Suprapubic skin (tissue), 4 donors: ENCODE measurements at places on chromosomes 16 and 17. TPM values are rescaled to one million over a fixed set of nuclear protein-coding genes. Genes with fewer than 3 reads are reported as not detected.
A peak's percentile ranks its signal among the peaks of the same experiment; 100 is the strongest.

Gene MPP3
- total RNA-seq: 5.7 TPM

Gene ARHGAP44
- total RNA-seq: 4.8 TPM

Gene CCDC154
- total RNA-seq: 3.5 TPM

Gene SLC25A19
- total RNA-seq: 10.7 TPM

Gene CCL16
- not detected for total RNA-seq

Gene CACNG1
- total RNA-seq: not detected

DNA sequence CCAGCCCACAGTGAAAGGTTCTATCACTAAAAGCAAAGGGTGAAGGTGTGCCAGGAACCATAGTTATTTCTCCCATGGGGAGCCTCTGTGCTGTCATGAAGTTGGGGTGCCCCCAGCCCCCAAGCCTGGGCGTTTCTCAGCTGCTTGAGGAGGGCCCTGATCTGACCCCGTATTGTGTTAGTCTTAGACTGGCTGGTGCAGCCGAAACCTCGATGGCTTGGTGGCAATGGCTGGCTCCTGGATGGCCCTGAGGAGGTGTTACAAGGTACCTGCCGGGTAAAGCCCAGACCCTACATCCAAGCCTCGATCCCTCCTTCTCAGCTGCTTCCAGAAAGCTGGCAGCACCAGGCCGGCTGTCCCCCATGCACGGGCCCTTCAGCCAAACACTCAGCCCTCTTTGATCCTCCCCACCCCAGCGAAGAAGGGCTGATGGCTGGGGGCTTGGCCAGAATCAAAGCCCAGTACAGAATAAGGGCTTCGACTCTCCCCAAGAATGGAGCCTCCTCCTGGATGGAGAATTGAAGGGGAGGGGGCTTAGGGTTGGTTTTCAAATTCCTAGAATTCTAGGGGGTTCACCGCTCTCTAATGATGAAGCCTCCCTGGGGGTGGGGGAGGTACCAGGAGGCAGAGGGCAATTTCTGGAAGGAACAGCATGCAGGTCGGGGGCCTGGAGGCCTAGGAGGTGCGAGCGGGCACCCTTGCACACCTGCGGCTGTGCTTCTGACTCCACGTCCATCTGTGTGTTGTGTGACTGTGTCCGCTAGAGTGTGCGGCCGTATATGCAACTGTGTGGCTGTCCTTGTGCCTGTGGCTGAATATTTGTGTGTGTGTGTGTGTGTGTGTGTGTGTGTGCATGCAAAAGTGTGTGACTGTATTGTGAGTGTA lies 23.7 kb downstream of the WFDC1 start:
- no peaks in the 10 kb centered on the region for H3K36me3 ChIP-seq
- H3K27me3 ChIP-seq: peaks cover 6% of the 10 kb centered on the region
- DNase-seq: no peak

DNA sequence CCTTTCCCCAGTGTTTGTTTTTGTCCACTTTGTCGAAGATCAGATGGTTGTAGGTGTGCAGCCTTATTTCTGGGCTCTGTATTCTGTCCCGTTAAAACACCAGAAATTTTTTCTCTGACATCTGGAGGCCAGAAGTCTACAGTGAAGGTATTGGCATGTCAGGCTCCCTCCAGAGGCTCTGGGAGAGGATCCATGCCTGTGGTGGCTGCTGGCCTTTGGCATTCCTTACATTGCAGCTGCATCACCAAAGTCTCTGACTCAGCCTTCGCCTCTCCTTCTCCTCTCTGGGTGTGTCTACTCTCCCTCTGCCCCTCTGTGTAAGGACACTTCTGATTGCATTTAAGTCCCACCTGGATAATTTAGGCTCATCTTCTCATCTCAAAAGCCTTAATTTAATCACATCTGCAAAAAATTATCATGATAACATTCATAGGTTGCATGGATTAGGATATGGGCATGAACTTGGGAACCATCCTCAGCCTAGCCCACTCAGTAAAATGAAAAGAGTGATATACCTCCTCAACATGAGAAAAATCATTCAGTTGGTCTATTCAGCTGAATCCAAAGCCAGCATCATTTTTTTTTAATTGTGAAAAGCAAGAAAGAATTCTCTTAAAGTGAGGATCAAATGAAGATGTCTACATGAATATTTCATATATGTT lies 78.0 kb downstream of the MAP2K6 start:
- no peak overlapping the region for H3K4me3 ChIP-seq
- peaks cover 4% of the 10 kb centered on the region for H3K4me1 ChIP-seq
- no peak for DNase-seq
- no peaks in the 10 kb centered on the region for H3K27me3 ChIP-seq
- no peaks in the 10 kb centered on the region for H3K36me3 ChIP-seq
- H3K27ac ChIP-seq: no peak overlapping the region

DNA sequence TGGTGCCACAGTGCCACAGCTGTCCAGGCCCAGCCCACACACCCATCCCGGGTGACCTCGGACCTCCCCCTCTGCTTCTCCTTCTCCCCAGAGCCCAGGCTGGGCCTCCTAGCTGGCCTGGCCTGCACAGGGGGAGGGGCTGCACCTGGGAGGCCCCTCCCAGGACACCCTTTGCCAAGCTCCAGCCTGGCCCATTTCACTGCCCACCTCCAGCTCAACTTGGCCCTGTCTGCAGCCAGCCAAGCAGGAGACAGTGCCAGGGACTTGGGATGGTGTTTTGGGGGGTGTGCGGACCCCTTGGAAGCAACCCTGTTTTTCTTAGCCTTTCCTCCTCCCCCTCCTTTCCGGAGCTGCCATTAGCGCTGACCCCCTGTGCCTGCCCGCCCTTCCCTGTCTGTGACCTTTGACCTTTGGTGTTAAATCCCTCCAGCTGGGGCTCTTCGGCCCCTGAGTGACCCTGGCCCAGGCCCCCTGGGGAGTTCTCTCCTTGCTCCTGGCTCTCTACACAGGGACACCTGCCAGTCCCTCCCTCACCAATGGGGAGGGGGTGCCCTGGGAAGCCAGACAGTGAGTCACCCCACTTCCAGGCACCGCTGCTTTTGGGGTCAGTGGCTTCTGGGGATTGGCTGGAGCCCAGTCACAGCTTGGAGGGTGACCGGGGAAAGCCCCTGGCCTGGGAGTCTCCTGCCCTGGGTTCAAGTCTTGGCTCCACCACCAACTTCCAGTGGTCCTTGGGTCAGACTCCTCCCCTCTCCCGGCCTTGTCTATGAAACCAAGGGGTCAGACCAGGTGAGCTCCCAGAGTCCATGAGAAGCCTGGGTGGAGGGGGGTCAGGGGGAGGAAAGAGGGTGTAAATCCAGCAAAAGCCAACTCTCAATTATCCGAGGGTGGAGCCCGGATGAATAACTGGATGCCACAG lies 1.9 kb downstream of the GLIS2 start:
- peaks cover 72% of the 10 kb centered on the region for H3K4me1 ChIP-seq
- H3K4me3 ChIP-seq: peak overlapping the region; percentile 81
- H3K36me3 ChIP-seq: no peaks in the 10 kb centered on the region
- H3K27me3 ChIP-seq: peaks cover 8% of the 10 kb centered on the region
- no peak for DNase-seq

GRCh38 chr17:66514227-66514806 lies 211.9 kb downstream of the PRKCA start:
- no peaks in the 10 kb centered on the region for H3K27me3 ChIP-seq
- H3K4me3 ChIP-seq: no peak overlapping the region
- no peak for DNase-seq
- H3K36me3 ChIP-seq: no peaks in the 10 kb centered on the region
- peaks cover 2% of the 10 kb centered on the region for H3K4me1 ChIP-seq

DNA sequence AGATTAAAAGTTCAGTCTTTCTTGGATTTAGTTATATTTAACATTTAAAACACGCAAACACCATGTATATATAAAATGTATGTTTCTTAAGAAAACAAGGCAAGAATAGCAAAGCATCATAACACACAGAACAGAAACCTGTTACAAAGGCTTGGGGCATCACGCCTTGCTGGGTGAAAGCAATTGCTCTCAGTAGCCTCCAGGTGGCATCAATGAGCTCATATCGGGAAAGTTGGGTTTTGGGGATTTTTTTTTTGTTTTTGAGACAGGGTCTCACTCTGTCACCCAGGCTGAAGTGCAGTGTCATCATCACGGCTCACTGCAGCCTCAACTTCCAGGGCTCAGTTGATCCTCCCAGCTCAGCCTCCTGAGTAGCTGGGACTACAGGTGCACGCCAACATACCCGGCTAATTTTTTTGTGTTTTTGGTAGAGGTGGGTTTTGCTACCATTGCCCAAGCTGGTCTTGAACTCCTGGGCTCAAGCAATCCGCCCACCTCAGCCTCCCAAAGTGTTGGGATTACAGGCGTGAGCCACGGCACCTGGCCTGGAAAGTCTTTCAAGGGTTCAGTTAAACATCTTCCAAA lies 56.9 kb downstream of the CYB5D2 start:
- no peak overlapping the region for H3K27ac ChIP-seq
- no peaks in the 10 kb centered on the region for H3K27me3 ChIP-seq
- no peak overlapping the region for H3K4me3 ChIP-seq
- H3K4me1 ChIP-seq: peaks cover 8% of the 10 kb centered on the region

GRCh38 chr17:47763913-47764582 lies 31.0 kb downstream of the TBX21 start:
- H3K27me3 ChIP-seq: no peaks in the 10 kb centered on the region
- no peak overlapping the region for H3K27ac ChIP-seq
- no peaks in the 10 kb centered on the region for H3K36me3 ChIP-seq
- no peaks in the 10 kb centered on the region for H3K4me1 ChIP-seq
- no peak for DNase-seq

DNA sequence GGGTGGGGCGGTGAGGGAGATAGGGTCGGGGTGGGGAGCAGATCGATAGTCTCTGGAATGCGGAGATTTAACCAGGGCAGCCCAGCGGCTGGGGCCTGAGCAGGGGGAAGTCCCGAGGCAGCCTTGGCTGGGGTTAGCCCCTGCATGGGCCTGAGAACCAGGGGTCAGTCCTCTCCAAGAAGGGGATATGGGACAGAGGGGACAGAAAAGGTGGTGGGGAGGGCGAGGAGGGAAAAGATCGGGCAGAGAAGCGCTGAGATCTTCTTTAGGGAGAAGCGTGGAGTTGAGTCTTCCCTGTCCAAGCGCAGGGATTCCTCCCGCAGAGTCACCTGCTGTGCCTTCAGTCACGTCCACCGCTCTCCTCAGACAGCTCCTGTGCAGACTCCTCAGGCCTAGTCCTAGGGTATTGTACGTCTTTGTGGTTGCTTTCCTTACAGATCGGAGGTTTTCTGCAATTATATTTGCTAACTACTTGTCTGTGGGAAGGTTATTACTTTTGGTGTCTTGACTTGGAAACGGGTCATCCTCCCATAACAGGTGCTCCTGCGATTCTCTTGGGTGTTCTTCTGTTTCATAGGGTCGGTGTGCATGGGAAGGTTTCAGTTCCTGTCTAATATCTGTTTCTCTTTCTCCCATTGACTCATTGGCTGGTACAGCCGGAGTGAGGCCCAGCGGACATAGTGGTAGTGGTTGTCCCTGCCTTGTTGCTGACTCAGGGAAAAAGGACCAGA lies 952 bp downstream of the CD300A start:
- DNase-seq: no peak
- H3K4me3 ChIP-seq: peak overlapping the region; percentile 34
- peaks cover 5% of the 10 kb centered on the region for H3K4me1 ChIP-seq
- H3K27ac ChIP-seq: no peak overlapping the region

- peaks cover 60% of the 10 kb centered on the region for H3K4me1 ChIP-seq
- peaks cover 59% of the 10 kb centered on the region for H3K36me3 ChIP-seq
- DNase-seq: no peak
- H3K4me3 ChIP-seq: no peak overlapping the region
- no peaks in the 10 kb centered on the region for H3K27me3 ChIP-seq
Measured at GRCh38 chr17:50144355-50144754, 6.1 kb downstream of the PPP1R9B start.

DNA sequence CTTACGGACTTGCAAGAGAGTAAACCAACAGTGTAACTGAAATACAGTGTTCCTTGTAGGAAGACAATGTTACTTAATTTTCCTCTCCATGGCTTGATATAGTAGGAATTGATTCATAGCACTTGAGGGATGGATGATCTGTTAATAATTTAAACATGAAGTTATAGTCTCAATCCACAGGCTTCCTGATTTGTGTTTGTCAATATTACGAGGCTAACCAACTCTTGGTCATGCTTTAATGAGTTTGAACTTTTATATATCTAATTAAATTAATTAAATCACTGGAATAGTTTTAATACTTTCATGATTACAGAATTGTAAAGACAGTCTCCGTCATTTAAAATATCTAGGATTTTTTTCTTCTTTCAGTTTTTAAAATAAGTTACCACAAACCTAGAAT lies 112.0 kb upstream of the HAS3 start:
- no peaks in the 10 kb centered on the region for H3K4me1 ChIP-seq
- H3K27me3 ChIP-seq: no peaks in the 10 kb centered on the region
- no peaks in the 10 kb centered on the region for H3K36me3 ChIP-seq
- H3K4me3 ChIP-seq: no peak overlapping the region
- H3K27ac ChIP-seq: no peak overlapping the region

DNA sequence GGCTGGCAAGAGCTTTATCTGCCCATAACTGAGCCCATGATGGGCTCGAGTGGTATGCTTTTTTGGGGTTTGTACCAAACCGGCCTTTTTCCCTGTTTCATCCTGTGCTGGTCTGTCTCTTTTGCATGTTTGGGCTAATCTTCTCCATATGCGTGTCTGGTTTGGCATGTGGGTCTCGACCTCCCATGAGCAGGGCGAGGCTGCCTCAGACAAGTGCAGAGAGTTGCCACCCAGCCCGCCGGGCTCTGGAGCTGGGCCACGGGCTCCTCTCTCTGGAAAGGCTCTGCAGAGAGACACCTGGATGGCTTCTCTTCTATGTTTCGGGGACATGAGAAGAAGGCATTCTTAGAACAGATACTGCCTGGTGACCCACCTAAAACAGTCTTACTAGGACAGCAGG lies 67.8 kb upstream of the TBX2 start:
- H3K4me3 ChIP-seq: no peak overlapping the region
- H3K36me3 ChIP-seq: no peaks in the 10 kb centered on the region

GRCh38 chr17:77312786-77313599 lies 172.2 kb downstream of the SEC14L1 start:
- no peaks in the 10 kb centered on the region for H3K27me3 ChIP-seq
- peak; percentile 72 for DNase-seq
- H3K36me3 ChIP-seq: no peaks in the 10 kb centered on the region
- H3K27ac ChIP-seq: peak overlapping the region; percentile 13

GRCh38 chr17:42518046-42518754 lies 17.8 kb upstream of the NAGLU start:
- peaks cover 59% of the 10 kb centered on the region for H3K4me1 ChIP-seq
- peak; percentile 90 for DNase-seq
- peaks cover 50% of the 10 kb centered on the region for H3K36me3 ChIP-seq
- H3K4me3 ChIP-seq: no peak overlapping the region
- H3K27me3 ChIP-seq: no peaks in the 10 kb centered on the region

GRCh38 chr16:67009158-67009557 lies 19.8 kb upstream of the CBFB start:
- no peak for DNase-seq
- no peak overlapping the region for H3K4me3 ChIP-seq
- no peaks in the 10 kb centered on the region for H3K36me3 ChIP-seq
- H3K27me3 ChIP-seq: no peaks in the 10 kb centered on the region
- H3K4me1 ChIP-seq: peaks cover 11% of the 10 kb centered on the region

- peaks cover 46% of the 10 kb centered on the region for H3K36me3 ChIP-seq
- no peaks in the 10 kb centered on the region for H3K27me3 ChIP-seq
- DNase-seq: no peak
- no peak overlapping the region for H3K4me3 ChIP-seq
- no peak overlapping the region for H3K27ac ChIP-seq
Measured at GRCh38 chr17:27598337-27599050, 32.5 kb upstream of the LGALS9 start.

- H3K4me1 ChIP-seq: peaks cover 60% of the 10 kb centered on the region
- H3K27ac ChIP-seq: peak overlapping the region; percentile 79
- no peaks in the 10 kb centered on the region for H3K36me3 ChIP-seq
- peak overlapping the region; percentile 55 for H3K4me3 ChIP-seq
Measured at GRCh38 chr17:31488264-31488981, 96.9 kb downstream of the RAB11FIP4 start.
